HTR-8/SVneo (cell line): ENCODE measurements at places on chromosomes 7 and 10.

DNA sequence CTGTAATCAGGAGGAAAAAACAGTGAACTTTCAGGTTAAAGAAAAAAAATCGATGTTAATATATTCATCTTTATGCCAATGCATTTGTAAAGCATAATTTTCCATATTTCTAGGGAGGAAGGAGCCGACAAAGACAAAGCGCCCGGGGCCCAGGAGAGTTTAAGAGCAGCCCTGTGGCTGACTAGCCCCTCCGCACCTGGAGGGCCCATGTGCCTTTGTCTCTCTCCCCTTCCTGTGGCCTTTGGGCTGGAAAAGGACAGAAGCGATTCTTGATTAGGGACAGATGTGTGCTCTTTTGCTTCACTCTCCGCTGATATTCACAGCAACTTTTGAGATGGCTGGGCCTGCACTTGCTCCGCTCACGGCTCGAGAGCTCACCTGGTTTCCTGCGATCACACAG lies 23.1 kb downstream of the DDC start:
- DNase-seq: no peak

GRCh38 chr7:138396251-138397070 lies 63.6 kb upstream of the TRIM24 start:
- no peak for DNase-seq

GRCh38 chr10:34224639-34225038 lies 590.5 kb downstream of the PARD3 start:
- DNase-seq: no peak

GRCh38 chr7:142381727-142382390 lies 124.0 kb upstream of the PRSS58 start:
- DNase-seq: no peak
